ENCODE measurements at places on chromosomes 3 and 15.

DNA sequence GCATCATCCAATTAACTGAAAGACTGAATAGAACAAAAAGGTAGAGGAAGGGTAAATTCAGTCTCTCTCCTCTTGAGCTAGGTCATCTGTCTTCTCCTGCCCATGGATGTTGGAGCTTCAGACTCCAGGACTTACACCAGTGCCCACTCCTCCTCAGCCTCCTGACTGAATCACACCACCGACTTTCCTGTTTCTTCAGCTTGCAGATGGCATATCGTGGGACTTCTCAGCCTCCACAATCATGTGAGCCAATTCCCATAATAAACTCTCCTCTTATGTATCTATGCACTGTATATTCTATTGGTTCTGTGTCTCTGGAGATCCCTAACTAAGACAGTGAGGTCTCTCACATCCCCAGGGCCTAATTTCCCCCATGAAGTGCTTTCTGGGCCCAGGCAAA is 140.4 kb downstream of the CD47 start:
- DNase-seq, result no peak

GRCh38 chr3:195873971-195874370 is 34.4 kb downstream of the TNK2 start:
- DNase-seq, result no peak

GRCh38 chr3:52315977-52316764 is at the start of gene DNAH1:
TSS of gene DNAH1 (plus strand) at chr3:52316319. CDS start at chr3:52322443, 6,124 bp downstream.
- DNase-seq, result no peak

DNA sequence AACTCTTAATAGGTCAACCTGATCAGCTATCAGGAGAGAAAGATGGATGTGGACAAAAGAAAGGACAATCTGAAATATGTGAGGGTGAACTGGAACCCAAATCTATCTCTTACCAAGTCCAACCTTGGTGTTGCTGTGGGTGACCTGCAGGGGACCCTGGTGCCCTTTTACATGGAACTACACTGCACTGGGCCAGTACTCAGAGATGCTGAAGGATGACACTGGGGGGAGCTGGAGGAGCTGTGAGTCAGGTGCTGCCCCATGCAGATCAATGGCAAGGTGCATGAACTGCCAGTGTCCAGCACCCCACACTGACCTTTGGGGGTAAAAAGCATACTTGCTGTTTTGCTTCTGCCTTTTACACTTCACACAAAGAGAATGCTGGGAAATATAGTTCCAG is 55.6 kb upstream of the TBC1D5 start:
- no peak for DNase-seq

GRCh38 chr15:52085299-52085698 is 27.3 kb downstream of the BCL2L10 start:
- no peak for DNase-seq

GRCh38 chr3:109175411-109175810 is 38.9 kb downstream of the C3orf85 start:
- DNase-seq, result no peak

- no peak for DNase-seq
Observed at GRCh38 chr15:80939216-80939615, 50.4 kb downstream of the MESD start.

- peak; percentile 56 for DNase-seq
Observed at GRCh38 chr15:67125589-67126502, 60.4 kb downstream of the SMAD3 start.

DNA sequence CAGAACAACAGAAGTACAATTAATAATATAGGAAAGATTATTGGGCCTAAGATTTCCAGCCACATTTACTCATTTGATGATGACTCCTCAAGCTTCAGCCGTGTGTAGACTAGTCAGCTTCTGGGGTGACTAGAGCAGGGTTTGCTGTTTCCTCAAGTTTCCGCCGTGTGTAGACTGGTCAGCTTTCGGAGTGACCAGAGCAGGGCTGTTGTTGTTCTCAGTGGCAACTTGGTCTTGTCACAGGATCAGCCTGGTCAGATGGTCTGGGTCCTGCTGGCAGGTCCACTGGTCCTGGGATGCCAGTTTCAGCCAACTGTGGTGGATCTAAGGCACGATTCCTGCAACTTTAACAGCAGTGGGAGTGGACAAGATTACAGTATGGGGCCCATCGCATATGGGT is 21.8 kb upstream of the NOX5 start:
- DNase-seq, result no peak

- no peak for DNase-seq
Observed at GRCh38 chr15:37876900-37877299, 57.5 kb upstream of the TMCO5A start.

DNA sequence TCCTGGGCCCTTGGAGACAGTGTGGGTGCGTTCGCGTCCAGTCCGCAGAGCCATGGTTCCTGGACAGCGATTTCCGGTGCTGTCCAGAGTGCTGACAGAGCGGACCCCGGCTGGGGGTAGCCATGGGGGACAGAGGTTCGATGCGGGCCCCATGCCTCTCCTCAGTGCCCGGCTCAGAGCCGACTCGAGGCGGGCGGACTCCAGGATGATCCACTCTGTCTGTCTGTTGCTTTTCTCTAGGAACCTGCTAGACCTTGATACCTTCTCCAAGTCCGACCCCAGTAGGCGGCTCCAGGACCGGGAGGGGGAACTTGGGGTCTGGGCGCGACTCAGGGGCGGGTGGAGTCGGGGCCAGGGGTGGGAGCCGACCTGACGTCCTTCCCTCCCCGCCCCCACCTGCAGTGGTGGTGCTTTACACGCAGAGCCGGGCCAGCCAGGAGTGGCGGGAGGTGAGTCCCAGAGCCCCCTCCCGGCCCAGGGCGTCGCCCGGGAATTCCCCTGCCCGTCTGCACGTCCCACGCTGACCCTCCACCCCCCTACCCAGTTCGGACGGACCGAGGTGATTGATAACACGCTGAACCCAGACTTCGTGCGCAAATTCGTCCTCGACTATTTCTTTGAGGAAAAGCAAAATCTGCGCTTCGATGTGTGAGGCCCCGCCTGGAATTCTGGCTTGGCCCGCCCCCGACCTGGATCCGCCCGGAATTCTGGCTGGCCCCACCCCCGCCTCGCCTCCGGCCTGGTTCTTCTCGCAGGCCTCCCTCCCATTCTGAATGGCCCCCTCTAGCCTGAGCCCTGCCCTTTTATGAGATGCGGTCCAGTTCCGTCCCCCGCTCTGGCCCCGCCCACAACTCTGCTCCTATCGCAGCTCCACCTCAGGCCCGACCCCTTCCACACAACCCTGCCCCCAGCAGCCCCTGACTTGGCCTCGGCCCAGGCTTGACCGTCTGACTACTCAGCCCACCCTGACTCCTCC is 1.0 kb downstream of the CPNE9 start:
- no peak for DNase-seq

- DNase-seq, result no peak
Observed at GRCh38 chr15:60525341-60526039, 46.5 kb upstream of the ICE2 start.

DNA sequence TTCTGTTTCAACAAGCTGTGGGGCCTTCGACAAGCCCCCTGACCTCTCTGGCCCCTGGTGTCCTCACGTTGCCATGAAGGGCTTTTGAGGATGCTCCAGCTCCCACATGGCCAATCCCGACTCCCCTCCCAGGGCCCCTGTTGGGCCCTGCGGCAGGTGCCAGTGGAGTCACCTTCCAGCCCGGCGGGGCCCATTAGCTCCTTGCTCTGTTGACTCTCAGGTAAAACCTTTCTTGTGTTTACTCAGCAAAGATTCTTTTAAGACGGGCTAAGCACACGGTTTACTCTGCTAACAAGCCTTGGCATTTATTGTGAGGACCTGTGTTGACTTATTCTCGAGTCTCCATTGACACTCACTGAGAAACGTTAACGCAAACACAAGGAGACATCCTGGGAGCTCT is 15.0 kb downstream of the RPLP1 start:
- DNase-seq, result peak; percentile 55

GRCh38 chr3:30692498-30693130 is 86.2 kb downstream of the TGFBR2 start:
- no peak for DNase-seq

DNA sequence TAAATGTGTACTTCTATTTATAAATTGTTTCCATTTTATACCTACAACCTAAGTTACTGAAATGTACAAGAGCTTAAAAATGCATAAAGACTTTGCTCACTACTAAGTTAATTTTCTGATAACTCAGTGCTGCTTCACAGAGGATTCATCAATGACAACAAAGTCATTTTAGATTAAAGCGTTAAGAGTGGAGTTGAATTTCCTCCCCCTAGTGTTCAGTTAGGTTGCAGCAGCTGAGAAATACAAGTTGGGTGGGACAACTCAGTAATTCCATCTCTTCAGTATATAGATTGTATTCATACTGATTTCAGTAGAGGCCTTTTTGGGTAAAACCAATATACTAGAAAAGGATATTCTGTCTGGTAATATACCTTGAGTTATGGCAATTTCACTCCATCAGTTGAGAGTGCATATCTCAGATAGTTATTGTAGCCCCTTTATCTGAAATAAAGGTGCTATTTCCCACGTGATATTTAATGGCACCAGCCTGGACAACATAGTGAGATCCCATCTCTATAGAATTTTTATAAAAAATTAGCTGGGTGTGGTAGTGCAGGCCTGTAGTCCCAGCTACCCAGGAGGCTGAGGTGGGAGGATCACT is 6.9 kb upstream of the RPL35A start:
- no peak for DNase-seq

DNA sequence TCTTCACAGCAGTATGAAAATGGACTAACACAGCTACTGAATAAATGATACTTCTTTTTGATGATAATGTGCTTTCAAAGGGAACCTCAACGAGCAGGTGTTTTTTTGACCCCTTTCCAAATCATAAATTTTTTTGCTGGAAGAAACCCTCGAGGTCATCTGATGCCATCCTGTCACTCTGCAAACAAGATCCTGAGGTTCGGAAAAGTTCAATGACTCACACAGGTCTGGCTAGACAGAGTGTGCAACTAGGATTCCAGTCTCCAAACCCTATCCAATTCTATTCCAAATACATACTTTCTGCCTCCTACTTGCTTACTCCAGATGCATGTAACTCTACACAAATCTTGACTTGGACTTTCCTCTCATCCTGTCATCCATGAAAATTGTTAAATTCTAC is 124.7 kb downstream of the NEDD4 start:
- no peak for DNase-seq

DNA sequence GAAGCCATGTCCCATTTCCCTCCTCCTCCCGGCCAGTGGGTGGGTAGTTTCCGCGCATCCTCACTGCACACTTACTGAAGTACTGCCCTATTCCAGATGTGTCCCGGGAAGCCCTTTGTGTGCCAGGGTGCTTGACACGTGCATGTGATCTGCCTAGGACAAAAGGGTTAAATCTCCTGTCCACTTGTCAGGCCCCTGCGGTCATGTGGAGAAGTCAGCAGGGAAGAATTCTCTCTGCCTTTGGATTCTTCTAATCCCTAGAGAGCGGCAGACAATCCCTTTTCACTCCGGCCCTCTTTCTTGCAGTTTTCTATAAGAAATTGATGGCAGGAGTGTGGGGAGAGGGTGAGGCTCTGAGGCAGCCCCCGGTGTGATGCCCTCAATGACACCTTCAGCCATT is 19.8 kb downstream of the ST8SIA2 start:
- DNase-seq, result no peak

GRCh38 chr3:148366743-148367410 is 330.8 kb upstream of the AGTR1 start:
- no peak for DNase-seq

DNA sequence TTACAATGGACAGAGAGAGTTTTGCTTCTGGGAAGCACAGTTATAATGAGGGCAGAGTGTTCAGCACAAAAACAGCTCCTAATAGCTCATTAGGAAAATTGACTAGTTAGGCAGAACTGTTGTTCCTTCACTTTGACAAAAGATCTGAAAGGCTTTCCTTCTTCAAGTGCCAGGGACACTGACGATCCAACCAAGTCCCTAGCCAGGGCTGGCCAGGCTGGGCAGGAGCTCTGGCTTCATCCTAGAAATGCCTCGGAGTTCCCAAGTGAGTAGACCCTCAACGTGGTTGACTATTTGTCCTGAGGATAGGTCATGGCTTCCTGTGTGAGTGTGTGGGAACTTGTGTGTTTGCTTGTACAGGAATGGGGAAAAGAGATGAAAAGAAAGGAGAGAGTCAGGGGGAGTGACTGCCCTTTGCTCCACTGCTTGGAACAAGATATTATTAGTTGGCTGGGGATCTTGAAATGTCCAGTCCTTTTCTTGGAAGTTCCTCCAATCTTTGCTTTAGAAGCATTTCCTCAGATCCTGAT is 617.9 kb downstream of the NTRK3 start:
- no peak for DNase-seq

GRCh38 chr3:48039487-48040190 is 23.4 kb upstream of the MAP4 start:
- no peak for DNase-seq

DNA sequence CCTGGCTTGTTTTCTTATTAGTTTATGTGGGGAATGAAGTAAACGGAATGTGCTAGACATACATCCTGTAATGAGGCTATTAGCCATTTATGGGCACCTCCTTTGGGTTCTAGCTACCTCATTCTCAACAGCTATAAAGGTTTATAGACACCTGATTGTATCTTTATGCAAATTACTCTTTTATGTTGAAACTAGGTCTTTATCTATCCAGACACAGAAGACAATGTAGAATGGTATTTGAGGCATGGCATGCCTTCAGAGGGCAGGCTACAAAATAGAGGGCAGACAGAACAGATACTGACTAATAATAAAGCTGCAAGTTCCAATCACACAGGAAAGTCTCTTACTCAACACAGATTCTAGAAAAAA is 27.1 kb downstream of the TBC1D2B start:
- no peak for DNase-seq

DNA sequence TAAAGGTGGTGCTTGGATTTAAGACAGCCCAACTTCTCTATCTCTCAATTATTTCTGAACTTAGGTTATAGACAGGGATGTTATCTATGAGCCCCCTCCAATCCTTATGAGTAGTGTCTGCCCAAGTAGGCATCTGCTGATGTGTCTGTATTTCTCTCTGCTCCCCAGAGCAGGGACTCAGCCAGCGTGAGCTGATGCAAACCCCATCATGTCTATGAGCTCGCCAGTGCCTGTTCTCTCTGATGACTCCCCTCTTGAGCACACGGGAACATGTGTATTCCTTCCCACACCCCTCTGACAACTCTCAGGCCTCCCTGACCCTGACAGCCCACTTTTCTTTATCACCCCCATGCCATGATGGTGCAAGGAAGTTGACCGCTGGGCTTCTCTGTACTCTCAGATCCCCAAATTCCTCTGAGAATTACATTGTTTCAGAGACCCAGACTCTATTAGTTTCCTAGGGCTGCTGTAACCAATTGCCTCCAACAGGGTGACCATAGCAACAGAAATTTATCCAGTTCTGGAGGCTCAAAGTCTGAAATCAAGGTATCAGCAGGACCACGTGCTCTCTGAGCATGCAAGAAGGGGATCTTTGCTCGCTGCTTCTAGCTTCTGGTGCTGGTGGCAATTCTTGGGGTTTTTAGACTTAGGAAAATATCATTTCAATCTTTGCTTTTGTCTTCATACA is 73.5 kb upstream of the ST8SIA2 start:
- no peak for DNase-seq
